ENCODE measurements at places on chromosomes 1 and 21.
A peak's percentile ranks its signal among the peaks of the same experiment; 100 is the strongest.

GRCh38 chr1:80375109-80375508 is 1368.6 kb upstream of the ADGRL4 start:
- no peak for DNase-seq

- no peak for DNase-seq
Observed at GRCh38 chr1:234933475-234933874, 195.2 kb downstream of the TOMM20 start.

- DNase-seq = peak; percentile 91
Observed at GRCh38 chr1:42420911-42421585, 34.8 kb downstream of the ZMYND12 start.

DNA sequence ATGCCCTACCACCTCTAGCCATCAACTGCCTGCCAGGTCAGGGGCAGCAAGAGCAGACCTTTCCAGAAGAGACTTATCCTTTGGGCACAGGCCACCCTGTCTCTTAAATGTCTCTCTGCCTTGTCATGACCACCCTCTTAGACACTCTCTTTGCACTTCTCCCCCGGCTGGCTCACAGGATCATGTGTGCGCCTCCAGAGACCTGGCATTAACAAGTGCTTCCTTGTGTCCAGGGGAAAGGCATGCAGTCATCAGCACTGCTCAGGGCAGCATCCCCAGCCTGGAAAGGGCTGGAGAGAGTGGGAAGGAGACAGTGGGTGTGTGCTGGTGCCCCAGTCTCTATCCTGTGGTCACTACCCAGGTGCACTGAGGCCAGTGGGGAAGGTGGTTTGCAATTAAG is 85.2 kb upstream of the TLR5 start:
- no peak for DNase-seq

- peak; percentile 77 for DNase-seq
Observed at GRCh38 chr1:203287109-203287893, 18.0 kb upstream of the BTG2 start.
